ENCODE measurements at places on chromosomes 6 and 20.

DNA sequence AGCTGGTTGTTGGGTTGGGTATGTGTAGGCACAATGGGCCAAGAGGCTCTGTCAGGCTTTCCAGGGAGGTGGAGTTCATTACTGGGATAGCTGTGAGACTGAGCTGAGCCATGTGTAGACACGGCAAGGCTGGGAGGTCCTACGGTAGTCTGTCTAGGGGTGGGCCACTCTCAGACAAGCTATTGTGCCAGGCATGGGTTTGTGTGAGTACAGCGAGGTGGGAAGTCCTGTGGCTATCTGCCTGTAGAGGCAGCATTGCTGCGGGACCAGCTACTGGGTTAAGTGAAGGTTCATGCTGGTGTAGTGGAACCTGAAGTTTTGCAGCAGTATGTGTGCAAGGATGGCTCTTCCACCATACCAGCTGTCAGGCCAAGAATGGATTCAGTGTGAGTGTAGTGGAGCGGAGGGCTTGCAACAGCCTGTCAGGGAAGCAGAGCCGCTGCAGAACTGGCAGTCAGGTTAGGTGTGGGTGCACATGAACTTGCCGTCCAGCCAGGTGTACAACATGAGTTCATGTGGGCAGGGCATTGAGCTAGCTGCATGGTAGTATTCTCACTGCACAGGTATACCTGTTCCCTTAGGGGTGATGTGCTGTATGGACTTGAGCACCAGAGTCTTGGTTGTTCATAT, 78.0 kb upstream of the CENPW start:
- no peak for DNase-seq

GRCh38 chr20:58251348-58251978, 23.0 kb upstream of the ANKRD60 start:
- no peak for DNase-seq

- no peak for DNase-seq
Measured at GRCh38 chr6:168540713-168541291, 99.8 kb downstream of the SMOC2 start.

GRCh38 chr20:53959911-53960578, 110.3 kb downstream of the BCAS1 start:
- DNase-seq = no peak

GRCh38 chr6:116992546-116992945, 115.5 kb downstream of the RFX6 start:
- no peak for DNase-seq

DNA sequence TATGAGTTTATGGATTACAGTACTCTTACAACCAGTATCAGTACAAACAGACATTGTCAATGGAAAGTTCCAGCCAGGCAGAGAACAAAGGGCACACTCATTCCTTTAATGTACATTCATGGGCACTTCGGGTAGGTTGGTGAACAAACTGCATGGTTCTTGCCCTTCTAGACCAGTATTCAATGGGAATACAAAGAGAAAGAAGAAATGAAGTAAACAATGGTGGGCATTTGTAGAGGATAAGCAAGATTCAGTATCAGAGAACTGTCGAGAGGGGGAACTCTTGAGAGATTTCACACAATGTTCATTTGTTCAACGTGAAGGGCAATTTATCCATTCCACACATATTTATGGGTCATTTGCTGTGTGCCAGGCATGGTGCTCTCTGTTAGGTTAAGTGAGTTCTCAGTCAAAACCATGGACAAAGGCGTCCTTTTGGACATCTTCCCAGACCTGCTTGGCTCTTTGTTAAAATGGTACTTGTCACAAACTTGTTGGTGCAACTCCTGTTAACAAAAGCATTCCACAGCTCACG, 714.8 kb downstream of the DHX35 start:
- DNase-seq = no peak

GRCh38 chr6:6712449-6713403, 124.2 kb downstream of the LY86 start:
- no peak for DNase-seq

GRCh38 chr20:35329435-35330139, 37.4 kb upstream of the FAM83C start:
- DNase-seq = peak; percentile 37

- DNase-seq = no peak
Measured at GRCh38 chr20:24729896-24730605, 219.0 kb upstream of the CST7 start.

DNA sequence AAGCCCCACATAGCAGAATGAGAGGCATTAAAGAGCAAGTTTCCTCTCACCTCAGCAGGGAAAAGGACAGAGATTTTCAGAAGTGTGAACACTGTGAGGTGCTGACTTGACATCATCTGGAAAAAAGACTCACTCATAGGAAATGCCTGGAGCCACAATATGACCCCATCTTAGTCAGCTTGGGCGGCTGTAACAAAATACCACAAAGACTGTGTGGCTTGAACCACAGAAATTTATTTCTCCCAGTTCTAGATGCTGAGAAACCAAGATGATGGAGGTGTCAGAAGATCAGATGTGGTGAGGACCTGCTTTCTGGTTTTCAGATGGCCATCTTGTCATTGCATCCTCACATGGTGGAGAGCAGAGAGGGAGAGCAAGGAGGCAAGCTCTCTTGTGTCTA, 253.1 kb downstream of the ADGB start:
- DNase-seq = no peak

GRCh38 chr6:12262236-12263061, 27.7 kb upstream of the EDN1 start:
- DNase-seq = no peak

DNA sequence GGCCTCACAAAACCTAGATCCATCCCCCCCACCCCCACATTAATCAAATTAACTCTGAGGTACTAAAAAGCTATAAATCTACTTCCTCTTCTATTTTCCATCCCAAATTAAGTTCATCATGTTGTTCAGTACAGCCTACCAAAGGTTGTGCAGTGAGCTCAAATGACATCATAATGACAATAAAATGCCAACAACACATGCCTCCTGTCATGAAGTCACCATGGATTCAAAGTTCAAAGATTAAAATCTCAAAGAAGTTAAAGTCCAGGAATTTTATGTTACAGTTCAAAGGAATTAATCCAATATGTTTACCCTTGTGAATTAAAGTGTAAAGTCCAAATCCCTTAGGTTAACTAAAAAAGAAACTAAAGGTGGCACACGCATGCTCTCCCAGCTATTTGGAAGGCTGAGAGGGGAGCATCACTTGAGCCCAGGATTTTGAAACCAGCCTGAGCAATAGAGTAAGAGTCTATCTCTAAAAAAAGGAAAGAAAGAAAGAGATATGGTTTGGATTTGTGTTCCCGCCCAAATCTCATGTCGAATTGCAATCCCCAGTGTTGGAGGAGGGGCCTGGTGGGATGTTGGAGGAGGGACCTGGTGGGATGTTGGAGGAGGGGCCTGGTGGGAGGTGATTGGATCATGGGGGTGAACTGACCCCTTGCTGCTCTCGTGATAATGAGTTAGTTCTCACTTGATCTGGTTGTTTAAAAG, 25.7 kb upstream of the SIRT5 start:
- DNase-seq = no peak

DNA sequence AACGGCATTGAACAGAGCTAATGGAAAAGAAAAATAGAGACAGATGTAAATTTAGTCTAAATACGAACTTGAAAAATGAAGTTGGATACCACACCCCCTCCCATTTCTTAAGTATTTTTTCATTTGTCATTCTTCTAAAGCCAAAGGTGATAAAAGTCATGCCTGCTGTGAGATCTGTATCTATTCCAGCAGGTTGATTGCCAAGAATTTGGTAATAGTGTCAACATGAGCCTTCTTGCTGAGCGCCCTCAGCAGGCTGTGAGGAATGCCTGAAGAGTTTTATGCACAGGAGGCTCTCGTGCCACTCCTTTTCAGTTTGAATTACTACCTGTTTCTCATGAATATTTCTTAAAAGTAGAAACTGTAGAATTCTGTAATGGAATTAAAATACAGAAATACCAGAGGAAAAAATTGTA, 165.4 kb downstream of the QKI start:
- DNase-seq = no peak

DNA sequence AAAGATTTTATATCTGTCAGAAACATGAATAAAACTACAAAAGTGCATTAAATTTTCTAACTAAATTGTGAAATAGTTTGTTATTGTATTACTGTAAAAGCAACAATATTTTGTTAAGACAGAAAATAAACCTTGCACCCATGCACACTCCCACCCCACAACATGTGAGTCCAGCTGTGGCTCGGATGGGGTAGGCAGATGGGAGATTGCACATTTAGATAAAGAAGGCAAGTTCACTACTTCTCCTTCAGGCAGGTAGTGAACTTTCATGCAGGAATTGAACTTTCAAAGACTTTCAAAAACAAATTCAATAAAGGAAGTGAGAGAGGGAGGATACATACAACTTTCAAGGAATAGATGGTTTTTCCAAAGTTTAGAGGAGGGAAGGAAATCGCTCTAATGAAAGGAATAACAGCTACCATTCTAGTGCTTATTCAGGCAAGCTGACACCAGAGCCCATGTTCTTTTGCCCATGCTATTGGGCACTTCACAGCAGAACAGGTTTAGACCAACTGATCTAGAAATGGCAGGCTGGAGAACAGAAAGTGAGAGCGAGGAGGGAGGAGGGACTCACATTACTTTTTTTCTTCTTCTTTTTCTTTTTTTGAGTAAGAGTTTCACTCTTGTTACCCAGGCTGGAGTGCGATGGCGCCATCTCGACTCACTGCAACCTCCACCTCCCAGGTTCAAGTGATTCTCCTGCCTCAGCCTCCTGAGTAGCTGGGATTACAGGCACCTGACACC, 28.5 kb downstream of the SF3B5 start:
- DNase-seq = no peak
